ENCODE measurements at places on chromosomes 3 and 15.

GRCh38 chr15:33284336-33284735 lies 26.4 kb upstream of the RYR3 start:
- DNase-seq, result no peak

DNA sequence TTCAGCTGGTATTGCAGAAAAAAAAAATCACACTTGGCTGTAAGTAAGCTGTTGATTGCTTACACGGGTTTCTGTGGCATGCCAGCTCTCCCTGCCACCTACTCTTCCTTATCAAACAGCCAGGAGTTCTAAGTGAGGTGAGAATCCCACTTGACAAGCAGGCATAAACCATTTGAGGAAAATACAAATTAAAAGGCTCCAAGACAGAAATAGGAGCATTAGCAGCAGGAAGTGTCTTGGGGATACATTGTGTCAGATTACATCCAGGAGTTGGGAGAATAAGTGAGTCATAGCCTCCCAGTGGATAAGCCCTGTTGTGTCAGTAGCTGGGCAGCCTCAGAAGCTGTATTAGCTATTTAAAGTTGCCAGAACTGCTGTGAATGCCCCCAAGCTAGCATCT lies 256.0 kb downstream of the CNTN4 start:
- peak; percentile 19 for DNase-seq

DNA sequence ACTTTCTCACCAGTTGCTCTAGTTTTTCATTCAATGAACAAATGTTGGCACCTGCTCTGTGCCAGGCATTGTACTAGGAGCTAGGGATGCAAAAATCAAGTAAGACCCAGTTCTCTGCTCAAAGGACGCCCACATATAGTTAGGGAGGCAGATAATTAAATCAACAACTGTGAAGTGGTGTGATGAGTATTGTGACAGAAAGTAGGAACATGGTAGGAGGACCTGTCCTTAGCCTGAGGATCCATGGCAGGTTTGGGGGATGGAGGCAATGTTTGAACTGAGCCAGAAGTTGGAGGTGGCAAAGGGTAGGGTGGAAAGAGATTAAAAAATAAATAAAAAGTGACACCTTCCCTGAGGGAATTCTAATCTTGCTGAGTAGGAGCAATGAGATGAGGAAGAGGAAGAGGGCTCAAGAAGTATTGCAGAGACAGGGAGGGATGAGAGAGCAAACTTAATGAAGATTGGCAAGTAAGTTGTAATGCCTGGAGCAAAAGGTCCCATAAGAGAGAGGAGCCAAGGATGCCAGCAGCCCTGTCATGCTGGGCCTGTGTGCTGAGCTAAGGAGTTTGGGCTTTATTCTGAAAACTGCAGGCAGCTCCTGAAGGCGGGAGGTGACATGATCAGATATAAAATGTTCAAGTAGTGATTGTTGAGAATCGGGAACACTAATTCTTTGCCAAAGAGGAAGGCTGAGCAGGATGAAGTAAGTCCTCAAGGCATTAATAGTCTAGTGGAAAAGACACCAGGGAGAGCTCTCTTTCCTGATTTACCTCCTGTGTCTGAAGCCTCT lies 184.3 kb upstream of the PPP2R3A start:
- no peak for DNase-seq

GRCh38 chr15:64247535-64247905 lies 84.7 kb upstream of the PPIB start:
- no peak for DNase-seq

GRCh38 chr15:96947296-96948229 lies 617.1 kb downstream of the NR2F2 start:
- peak; percentile 80 for DNase-seq

DNA sequence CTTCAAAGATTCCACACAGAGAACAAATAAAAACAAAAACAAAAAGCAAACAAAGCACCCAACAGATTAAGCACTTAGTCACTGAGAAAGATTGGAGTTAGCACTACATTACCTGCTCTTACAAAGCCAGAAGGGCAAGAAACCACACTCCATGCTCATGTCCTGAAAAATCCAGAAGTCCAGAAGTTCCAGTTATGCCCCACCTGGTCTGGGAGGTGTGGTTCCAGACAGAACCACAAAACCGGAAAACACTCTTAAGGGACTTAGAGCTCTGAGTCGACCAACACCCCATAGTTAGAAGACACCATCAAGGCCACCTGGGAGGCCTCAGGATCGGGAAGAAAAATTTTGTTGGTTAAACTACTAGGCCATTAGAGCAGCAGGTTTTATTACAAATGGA lies 88.9 kb downstream of the TNIK start:
- no peak for DNase-seq
